AG08395 (cell line): ENCODE measurements at places on chromosomes 6 and 20.

- no peak for DNase-seq
These were observed 10.3 kb downstream of the PDE10A start for GRCh38 chr6:165652766-165653165.

DNA sequence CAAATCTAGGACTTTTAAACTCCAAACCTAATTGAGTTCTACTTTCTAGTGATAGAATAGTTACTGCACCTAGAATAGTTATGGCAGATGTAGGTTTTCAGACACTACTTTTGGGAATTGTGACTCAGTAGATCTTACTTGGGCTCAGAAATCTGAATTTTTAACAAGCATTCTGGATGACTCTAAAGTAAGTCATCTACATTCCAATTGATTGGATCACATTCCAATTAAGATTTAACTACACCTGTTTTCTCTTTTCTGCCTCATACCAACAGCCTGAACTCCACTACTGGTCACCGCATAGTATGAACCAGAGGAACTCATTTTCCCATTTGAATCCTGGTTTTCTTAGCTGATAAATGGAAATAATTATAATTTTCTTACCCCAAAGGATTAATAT lies 49.5 kb upstream of the TFAP2D start:
- no peak for DNase-seq

DNA sequence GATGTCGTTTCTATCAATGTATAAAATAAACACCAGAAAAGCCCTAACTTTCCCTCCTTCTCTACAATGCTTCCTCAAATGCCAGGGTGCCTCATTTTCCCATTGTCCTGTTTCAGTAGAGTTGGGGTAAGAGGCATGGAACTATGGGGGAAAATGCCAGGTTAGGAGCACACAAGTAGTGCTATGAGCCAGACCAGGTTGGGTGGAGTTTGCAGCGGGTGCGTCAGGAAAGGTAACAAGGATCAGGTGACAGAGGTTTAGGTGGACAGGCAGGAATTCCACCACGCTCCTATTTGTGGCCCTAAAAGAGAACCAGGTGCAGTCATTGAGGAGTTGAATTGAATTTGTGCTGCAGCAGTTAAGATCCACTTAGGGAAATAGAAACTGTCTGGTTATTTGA lies 36.5 kb downstream of the SYTL3 start:
- no peak for DNase-seq

DNA sequence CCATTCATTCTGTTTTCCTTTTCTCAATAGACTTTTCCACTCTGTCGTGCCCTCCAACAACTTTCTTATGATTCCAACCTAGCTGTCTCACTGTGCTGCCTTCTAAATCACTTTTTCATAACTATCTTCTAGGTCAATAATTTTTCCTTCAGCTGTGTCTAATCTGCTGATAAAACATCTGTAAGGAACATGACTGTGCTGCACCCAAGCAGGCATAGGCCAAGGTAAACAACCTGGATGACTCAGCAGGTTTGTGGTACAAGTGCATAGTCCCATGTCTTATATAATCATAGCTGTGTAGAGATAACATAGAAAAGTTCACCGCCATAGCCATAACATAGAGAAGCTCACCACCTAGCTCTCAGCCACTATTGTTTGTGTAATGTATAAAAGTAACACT lies 332.3 kb downstream of the PLCB1 start:
- DNase-seq, result no peak

DNA sequence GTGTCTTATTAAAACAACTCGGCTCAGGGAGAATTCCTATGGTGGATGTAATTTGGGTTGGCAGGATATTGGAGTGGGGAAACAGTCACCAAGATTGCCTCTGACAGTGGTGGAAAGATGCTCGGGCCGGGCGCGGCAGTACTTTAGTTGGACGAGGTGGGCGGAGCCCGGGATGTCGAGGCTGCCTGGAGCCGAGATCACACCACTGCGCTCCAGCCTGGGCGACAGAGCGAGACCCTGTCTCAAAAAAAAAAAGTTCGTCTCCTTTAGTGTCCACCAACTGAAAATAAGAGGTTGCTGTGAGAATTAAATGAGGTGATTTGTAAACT lies 621 bp downstream of the NOL7 start:
- DNase-seq, result peak; percentile 45

- no peak for DNase-seq
These were observed 111.6 kb downstream of the SYCP2 start for GRCh38 chr20:59821788-59822187.

DNA sequence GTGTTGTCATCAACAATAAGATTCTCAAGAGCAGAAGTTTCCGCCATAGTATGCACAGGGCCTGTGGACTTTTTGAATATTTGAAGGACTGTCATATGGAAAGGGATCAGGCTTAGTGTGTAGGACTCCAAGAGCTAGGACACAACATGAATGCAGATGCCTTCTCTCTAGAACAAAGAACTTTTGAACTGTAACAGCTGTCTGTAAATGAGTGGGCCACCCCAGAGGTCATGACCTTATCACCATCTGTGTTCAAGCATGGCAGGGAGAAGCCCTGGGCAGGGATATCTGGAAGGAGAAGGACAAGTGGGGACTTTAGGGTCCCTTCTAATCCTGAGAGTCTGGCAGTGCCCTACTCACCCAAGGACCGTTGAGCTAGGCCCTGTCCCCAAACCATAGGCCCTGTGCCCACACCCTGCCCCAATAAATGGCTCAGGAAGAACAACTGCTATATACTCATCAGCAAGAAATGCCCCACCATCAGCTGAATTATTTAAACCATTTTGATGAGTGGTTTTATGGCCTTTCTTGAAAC lies 70.6 kb downstream of the MTHFD1L start:
- no peak for DNase-seq

DNA sequence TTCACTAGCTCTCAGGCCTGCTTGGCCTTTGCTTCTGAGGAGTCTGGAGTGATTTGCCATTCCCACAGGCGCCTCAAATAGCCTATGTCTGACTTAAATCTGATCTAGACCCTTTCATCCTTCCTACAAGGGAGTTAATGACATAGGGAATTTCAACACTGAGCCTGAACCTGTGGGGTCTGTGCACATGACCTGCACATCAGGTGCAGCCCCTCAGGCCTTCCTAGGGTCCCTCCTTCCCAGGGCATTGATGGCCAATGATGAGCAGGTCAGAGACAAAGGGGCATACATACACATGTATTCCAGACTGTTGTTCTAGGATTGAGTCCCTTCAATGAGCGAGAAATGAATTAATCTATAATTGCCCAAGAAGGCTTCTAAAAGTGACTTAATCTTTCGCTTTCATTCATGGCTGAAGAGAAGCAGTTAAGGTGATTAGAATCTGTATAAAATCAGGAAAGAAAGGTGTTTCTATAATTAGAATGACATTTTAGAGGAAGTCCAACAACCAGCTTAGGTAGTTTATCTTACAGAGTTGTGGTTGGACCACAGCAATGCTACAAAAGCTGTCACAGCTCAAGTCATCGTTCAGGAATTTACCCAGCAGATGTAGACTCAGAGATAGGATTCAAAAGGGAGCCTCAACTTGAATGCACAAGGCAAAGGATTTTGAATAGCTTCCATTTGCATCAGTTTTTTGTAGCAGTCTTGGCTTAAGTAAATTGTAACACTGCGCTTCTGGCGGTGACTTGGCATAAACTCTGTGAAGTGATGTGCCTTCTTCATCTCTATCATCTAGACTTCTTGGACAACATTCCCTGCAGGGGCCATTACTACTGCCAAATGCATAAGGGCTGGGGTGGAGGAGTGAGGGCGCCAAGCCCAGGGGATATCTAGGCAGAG lies 27.0 kb upstream of the TBC1D7 start:
- peak; percentile 88 for DNase-seq

- DNase-seq, result peak; percentile 94
These were observed 24.8 kb downstream of the C6orf15 start for GRCh38 chr6:31087494-31088089.

- DNase-seq, result no peak
These were observed 23.2 kb downstream of the MAP3K5 start for GRCh38 chr6:136769124-136769523.

- no peak for DNase-seq
These were observed 45.3 kb downstream of the B4GALT5 start for GRCh38 chr20:49668181-49668877.

DNA sequence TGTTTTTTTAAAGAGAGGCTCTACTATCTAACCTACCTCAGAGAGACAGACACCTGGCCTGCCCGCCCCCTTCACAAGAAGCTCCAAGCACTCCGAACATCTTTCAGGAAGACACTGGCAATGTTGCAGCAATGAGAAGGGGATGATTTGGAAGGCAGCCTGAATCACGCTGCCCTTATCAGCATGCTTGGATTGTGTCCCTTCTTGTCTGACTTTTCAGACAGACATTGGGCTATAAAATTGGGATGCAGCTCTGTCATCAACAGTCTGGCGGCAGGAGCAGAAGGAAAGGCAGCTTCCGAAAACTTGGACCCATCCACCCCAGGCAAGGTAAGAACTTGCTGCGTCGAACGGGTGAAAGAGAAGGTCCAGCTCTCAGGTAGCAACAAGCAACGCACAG lies 56.0 kb downstream of the CDK5RAP1 start:
- no peak for DNase-seq

DNA sequence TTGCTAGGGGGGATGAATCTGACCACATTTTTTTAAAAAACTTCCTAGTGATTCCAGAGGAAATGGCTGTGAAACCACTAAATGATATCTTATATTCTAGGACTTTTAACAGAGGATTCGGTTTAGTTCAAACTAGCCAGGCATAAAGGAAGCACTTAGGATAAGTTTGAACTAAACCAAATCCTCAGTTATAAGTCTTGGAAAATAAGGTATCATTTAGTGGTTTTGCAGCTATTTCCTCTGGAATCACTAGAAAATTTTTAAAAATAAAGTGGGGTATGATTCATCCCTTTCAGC lies 327.9 kb upstream of the QKI start:
- peak; percentile 17 for DNase-seq

DNA sequence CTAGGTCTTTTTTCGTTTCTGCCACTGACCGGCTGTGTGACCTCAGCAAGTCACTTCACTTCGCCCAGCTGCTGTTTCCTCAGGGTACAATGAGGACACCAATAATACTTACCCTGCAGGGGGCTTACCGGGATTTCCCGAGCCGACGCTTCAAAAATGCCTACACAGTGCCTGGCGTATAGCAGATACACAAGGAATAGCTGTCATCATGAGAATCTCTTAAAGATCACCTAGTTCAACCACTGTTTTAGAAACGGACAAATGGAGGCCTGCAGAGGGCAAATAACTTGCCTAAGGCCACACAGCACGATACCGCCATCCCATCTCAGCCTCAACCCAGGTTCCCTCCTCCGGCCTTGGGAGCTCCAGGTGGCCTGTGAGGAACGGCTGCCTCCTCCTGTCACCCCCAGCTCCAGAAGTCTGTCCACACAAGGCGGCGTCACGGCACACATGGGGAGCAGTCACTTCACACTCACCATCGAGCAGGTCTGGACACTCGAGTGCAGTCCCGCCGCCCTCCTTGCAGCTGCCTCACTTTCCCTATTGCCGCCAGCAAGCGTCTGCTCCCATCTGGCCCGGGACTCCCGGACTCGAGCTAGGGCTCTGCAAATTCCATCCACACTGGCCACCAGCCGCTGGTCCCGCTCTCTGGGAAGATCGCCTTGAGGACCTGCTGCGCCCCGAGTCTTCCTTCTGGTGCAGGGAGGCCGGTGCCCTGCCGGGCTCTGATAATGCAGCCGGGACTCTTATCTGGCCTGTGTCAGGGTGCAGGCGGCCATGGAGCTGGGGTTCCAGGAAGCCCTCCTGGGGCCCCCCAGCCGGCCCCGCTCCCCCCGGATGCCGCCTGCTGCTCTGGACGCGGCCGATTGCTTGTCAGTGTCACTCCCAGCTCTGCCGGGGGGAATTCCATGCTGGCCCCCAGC lies at the start of gene RIPOR3:
Gene RIPOR3 (minus strand): TSS at position 893 of the 923 bp plus-strand sequence. CDS start 414 bp downstream, at position 479.
- peak; percentile 43 for DNase-seq

- DNase-seq, result no peak
These were observed 156.5 kb upstream of the FOXA2 start for GRCh38 chr20:22740829-22741228.

GRCh38 chr6:32980488-32981038 lies 12.2 kb downstream of the BRD2 start:
- no peak for DNase-seq

DNA sequence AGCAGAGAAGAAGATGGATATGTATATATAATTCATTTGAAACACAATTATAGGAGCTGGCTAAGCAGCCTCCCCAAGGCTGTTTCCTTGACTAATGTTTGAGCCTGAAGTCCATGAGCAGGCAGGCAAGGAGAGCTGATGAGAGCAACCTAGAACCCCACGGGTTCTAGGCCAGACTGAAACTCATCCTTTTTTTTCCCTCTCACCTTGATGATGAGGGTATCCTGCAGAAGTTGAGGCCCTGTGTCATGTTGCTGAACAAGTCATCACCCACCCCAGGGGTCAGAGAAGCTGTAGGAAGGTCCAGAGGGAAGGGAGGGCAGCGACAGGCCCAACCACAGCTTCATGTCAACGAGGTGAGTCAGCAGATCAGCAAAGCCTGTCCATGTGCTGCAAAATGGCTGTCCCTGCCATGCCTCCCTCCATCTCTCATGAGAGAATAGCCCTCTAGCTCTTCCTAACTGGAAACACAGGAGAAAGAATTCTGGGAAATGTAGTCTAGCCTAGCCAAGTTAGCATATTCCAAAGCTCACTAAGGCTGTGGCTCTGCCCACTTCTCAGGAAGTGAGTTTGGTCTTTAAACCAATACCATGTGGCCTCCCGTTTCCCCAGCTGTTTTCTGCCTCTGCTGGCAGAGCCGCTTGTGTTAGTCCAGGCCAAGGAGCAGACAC lies 91.3 kb upstream of the DTNBP1 start:
- peak; percentile 87 for DNase-seq

- peak; percentile 10 for DNase-seq
These were observed 833 bp downstream of the RAB5IF start for GRCh38 chr20:36606158-36607066.

DNA sequence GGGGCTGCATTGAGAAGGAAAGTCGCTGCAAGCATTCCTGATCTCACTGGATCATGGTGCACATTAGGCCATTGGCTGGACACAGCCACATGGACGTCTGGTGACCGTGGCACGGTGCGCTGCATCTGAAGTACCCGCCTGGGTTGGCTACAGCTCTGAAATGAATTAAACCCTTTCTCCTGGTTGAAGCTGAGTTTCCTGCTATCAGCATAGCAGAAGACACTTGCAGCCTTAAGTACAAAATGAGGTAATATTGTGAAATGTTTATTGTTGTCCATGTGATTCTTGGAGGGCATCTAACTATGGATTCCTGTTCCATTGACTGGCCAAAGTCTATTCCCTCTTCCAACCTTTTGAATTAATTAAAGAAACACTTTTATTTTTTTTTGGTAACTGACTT lies 89.8 kb upstream of the ADTRP start:
- DNase-seq, result no peak

DNA sequence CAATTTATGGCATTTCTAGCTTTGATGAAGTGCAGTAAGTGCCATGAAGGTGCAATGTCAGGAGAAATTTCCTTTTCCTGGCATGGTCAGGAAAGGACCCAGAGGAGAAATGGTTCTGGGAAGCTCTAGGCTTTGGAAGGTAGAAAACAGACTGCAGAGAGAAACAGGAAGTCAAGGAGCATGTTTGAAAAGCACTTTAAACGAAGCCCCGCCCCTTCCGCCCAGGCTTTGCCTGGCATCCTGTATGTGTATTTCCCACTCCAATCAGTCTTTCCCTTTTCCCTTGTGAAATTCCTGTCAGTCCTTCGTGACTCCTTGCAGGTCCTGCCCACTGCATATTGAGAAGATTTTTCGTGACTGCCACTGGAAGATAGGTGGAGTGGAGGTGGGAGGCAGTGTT lies 320.9 kb upstream of the SASH1 start:
- no peak for DNase-seq
